Thoracic aorta endothelial cell (primary cell): ENCODE measurements at places on chromosomes 2 and 18. TPM values are rescaled to one million over a fixed set of nuclear protein-coding genes. Genes with fewer than 3 reads are reported as not detected.

The CCDC74B gene
- 0.66 and 0.86 TPM in 2 replicates for total RNA-seq

The ASB18 gene
- not detected in 2 replicates for total RNA-seq

The FOXD4L1 gene
- 0.13 TPM in 1 of 2 replicates, not detected in the other for total RNA-seq

The CCDC74A gene
- 3.9 and 5.6 TPM in 2 replicates for total RNA-seq

The CXCR4 gene
- total RNA-seq: 93.5 and 126 TPM in 2 replicates

The FSHR gene
- not detected in 2 replicates for total RNA-seq

The RAB17 gene
- 2.9 and 5.5 TPM in 2 replicates for total RNA-seq

The AMER3 gene
- total RNA-seq: not detected in 2 replicates

The PLEK gene
- total RNA-seq: 0.13 and 0.22 TPM in 2 replicates

The SPHKAP gene
- not detected in 2 replicates for total RNA-seq

The FSIP2 gene
- total RNA-seq: 0.27 and 0.43 TPM in 2 replicates

The RAB27B gene
- 0.27 and 0.36 TPM in 2 replicates for total RNA-seq

The NOSTRIN gene
- 0.07 and 3.5 TPM in 2 replicates for total RNA-seq

The TBR1 gene
- total RNA-seq: under 0.01 TPM in 2 replicates

The EEF1B2 gene
- total RNA-seq: 573 and 681 TPM in 2 replicates

The ARHGAP15 gene
- not detected in 2 replicates for total RNA-seq

The IL1F10 gene
- not detected in 2 replicates for total RNA-seq

The LYG2 gene
- total RNA-seq: not detected in 2 replicates

The PIEZO2 gene
- total RNA-seq: 0.29 and 31.0 TPM in 2 replicates

The CTAGE1 gene
- not detected in 2 replicates for total RNA-seq

The MBP gene
- total RNA-seq: 0.29 and 0.40 TPM in 2 replicates

The GAREM2 gene
- 1.1 TPM in 2 replicates for total RNA-seq

The C2orf74 gene
- 8.5 and 11.7 TPM in 2 replicates for total RNA-seq

The CDH2 gene
- total RNA-seq: 13.3 and 42.4 TPM in 2 replicates

The RGPD4 gene
- total RNA-seq: not detected in 2 replicates

The LAMA1 gene
- total RNA-seq: under 0.01 and 0.07 TPM in 2 replicates

The CIDEA gene
- total RNA-seq: 1.5 and 2.4 TPM in 2 replicates

The SULT1C2 gene
- not detected in 2 replicates for total RNA-seq

The RAD51AP2 gene
- total RNA-seq: not detected in 2 replicates

The UCN gene
- total RNA-seq: 0.13 and 0.36 TPM in 2 replicates

The TMEM247 gene
- not detected in 2 replicates for total RNA-seq

The CFC1 gene
- total RNA-seq: not detected in 2 replicates

The CXXC1 gene
- total RNA-seq: 37.7 and 41.4 TPM in 2 replicates

The FAM124B gene
- 94.2 and 125 TPM in 2 replicates for total RNA-seq

The NT5C1B gene
- total RNA-seq: not detected in 2 replicates

The NFU1 gene
- 52.0 and 64.5 TPM in 2 replicates for total RNA-seq

The TLX2 gene
- total RNA-seq: not detected in 2 replicates

The GPR45 gene
- not detected in 2 replicates for total RNA-seq

The MTX2 gene
- 21.8 and 23.6 TPM in 2 replicates for total RNA-seq

The SESTD1 gene
- total RNA-seq: 43.2 and 47.9 TPM in 2 replicates

The DYNAP gene
- total RNA-seq: not detected in 2 replicates

The CRACDL gene
- 4.1 and 12.2 TPM in 2 replicates for total RNA-seq

The CYP27C1 gene
- not detected in 2 replicates for total RNA-seq

The TEKT4 gene
- not detected in 2 replicates for total RNA-seq

The DPP4 gene
- 7.3 and 16.2 TPM in 2 replicates for total RNA-seq

The DNAJC10 gene
- total RNA-seq: 187 and 212 TPM in 2 replicates

The SLC9A2 gene
- total RNA-seq: under 0.01 TPM in 1 of 2 replicates, not detected in the other

The FRZB gene
- total RNA-seq: not detected in 2 replicates

The CRYGC gene
- total RNA-seq: not detected in 2 replicates

The MYO5B gene
- 0.27 and 0.36 TPM in 2 replicates for total RNA-seq

The FOXI3 gene
- not detected in 2 replicates for total RNA-seq

The CABLES1 gene
- 19.0 and 34.2 TPM in 2 replicates for total RNA-seq

The CNRIP1 gene
- 67.6 and 77.0 TPM in 2 replicates for total RNA-seq

The PLB1 gene
- 0.50 and 0.53 TPM in 2 replicates for total RNA-seq

The FBXO36 gene
- 1.6 TPM in 2 replicates for total RNA-seq

The SLC9A4 gene
- total RNA-seq: not detected in 2 replicates

The SIGLEC15 gene
- total RNA-seq: 0.14 TPM in 1 of 2 replicates, not detected in the other

The CCDC178 gene
- not detected in 2 replicates for total RNA-seq

The CREG2 gene
- 0.57 and 1.5 TPM in 2 replicates for total RNA-seq
